ENCODE measurements at places on chromosomes 7 and 10.

DNA sequence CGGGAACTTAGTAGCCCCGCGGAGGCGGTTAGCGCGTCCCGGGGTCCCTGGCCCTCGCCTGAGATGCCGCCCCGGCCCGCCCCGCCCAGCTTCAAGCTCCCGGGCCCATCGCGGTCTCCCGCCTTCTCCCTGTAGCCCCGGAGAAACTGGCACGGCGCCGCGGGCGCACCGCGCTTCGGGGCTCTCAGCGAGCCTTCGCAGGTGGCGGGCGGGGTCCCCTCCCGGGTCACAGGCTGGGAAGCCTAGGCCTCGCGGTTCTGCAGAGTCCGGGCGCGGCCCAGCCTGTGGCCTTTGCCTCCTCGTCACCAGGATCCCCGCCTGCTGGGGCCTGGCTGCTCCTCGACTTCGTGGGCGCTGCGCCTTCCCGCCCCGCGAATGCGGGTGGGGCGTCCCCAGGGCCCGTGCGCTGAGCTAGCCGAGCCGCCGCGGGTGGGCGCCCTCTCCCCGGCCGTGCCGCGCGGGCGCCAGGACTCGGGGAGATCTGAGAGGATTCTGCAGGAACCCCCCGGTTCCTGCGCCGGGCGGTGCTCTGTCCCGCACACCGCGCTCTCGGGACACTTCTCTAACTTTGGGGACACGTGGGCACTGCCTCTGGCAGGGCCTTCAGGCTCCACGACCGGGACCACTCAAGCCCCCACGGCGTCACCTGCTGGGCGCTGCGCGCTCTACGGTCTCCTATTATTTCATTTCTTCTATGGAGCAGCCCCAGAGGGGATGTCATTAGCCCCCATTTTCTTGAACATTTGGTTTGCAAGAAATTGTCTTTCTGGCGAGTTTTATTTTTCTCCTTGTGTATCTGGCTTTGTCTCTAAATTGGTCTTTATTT lies 682 bp upstream of the RGS10 start:
- DNase-seq: peak; percentile 53

- no peak for DNase-seq
Observed at GRCh38 chr10:68082872-68083271, 7.8 kb upstream of the HERC4 start.

DNA sequence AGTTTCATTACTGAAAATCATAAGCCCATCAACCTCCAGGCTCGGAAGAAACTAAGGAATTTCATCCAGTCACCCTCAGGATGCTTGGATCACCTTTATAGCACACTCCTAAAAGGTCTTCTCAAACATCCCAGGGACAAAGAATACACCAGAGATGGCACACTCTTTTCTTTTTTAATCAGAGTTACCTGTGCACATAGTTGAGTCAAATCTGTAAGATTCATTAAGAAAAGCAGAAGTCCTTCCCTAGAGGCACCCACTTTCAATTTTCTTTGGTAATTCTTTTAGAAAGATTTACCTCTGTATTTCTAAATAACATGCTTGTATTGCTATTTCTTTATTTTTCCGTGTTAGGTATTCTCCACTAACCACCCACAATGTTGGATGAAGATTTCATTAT lies 50.6 kb upstream of the IL6 start:
- DNase-seq: no peak

DNA sequence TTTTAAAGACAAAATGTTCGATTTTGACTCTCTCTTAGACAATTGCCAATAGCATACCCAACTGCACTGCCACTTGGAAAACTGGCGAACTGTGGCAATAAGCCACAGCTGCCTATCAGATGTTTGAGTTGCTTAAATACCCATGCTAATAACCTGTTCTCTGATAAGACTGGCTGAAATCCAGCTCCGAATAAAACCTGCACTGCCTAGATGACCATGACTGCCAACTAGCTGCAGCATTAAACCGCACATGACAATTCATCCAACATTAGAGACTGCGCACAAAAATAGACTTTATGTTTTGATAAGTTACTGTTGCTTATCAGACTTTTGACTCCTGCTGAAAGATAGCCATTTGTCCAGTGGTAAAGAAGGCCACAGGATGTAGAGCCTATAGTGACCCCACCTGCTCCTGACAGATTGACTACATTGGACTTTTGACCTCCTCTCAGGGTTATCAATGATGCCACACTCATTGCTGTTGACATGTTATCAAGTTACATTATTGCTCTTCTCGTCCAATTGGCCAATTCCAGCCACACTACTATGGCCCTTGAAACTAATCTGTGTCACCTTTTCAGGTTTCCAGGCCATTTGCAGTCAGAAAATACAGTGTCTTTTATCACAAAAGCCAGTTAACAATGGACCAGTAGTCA lies 299.0 kb downstream of the HGF start:
- no peak for DNase-seq

GRCh38 chr7:128530855-128531104 lies 54.2 kb downstream of the METTL2B start:
- DNase-seq: no peak

All from stimulated activated CD4-positive, alpha-beta T cell treated with anti-CD3 and anti-CD28 coated beads, Interleukin-15, amount 100 ng/mL, for 1 hour (primary cell).